ENCODE measurements at places on chromosomes 16 and 17.

GRCh38 chr17:62093188-62094155, 28.4 kb upstream of the MED13 start:
- DNase-seq = peak; percentile 51

DNA sequence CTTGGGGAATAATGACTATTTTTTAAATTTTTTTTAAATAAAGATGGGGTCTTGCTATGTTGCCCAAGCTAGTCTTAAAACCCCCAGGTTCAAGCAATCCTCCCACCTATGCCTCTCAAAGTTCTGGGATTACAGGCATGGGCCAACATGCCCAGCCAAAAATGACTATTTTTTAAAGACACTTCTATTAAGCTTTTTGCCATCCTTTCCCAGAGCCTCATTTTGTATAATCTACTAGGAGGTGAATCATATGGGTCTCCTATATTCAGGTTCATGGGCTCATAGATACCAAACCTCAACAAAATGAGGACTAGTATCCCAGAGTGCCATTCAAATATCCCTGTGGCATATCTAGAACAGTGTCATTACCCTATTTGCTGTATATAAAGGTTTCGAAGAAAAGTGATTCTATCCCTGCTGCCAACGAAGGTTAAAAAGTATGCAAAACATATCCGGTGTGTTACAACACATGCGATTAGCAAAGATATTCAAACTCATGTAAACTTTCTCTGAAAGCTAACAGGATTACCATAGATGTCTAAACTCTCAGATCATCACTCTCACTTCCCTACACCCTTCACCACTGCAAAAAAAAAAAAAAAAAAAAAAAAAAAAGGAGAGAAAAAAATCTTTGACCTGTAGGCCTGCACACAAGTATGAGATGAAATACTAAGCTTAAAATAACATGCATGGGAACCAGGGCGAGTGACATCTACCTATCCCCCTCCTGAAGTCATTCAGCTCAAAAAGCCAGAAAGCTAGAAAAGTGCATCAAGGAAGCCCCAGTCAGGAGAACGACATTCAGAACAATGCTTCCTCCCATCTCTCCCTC, 23.5 kb downstream of the XPO6 start:
- DNase-seq = peak; percentile 86

DNA sequence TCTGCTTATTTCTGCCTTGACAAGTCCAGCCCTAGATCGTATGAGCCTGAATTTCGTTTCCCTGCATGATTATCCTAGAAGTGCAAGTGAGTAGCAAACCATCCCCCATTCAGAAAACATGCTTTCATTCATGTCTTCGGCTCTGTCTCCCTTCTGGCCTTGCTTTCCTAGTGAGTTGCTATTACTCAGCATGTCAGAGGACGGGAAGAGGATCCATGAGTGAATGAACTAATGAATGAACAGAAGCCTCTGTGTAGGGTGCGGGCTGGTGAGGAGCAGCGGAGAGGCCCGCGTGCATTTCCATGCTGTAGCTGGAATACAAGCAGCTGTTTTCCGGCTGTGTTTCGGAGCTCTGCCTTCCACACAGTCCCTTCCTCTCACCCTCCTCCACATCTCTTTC, 155.7 kb upstream of the NOL11 start:
- DNase-seq = no peak

- peak; percentile 71 for DNase-seq
Measured at GRCh38 chr16:22369221-22369811, 5.1 kb downstream of the CDR2 start.

DNA sequence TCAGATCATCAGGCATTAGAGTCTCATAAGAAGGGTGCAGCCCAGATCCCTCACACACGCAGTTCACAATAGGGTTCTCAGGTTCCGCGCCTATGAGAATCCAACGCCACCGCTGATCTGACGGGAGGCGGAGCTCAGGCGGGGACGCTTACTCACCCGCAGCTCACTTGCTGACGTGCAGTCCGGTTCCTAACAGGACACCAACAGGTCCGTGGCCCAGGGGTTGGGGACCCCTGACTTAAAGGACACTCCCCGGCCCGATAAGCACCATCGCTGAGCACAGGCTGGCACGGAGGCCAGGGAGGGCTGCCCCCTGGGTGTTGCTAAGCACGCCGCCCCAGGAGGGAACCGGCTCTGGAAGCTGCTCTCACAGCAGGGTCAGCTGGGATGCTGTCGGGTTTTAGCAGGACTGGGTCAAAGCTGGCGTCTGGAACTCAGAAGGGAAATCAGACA, 30.1 kb upstream of the BAHCC1 start:
- DNase-seq = peak; percentile 75

DNA sequence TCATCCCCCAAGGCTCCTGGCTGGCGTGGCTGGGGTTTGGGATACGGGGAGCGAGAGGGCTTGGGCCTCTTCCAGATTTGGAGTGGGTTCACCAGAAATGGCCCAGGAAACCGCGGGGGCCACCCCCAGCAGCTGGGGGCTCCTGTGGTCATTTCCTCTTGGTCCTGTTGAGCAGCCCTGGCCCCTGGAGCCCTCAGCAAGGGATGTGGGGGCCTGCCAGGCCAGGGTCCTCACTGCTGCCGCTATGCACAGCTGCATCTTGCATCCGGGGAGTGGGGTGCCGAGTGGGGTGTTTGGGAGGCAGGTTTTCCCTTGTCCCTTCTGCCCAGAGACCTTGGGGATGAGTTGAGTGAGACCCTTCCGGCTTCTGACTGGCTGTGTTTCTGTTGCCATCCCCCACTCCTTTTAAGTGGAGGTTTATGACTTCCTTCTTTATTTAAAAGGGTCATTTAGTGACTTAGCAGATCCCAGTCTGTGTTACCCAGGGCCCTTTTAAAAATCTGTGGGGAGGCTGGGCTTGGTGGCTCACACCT, 319.8 kb downstream of the SEC14L1 start:
- DNase-seq = peak; percentile 64

All from fibroblast of villous mesenchyme (primary cell).